ENCODE measurements at places on chromosomes 16 and 17.

- DNase-seq: no peak
Measured at GRCh38 chr16:81415751-81416150, 28.9 kb upstream of the CMIP start.

DNA sequence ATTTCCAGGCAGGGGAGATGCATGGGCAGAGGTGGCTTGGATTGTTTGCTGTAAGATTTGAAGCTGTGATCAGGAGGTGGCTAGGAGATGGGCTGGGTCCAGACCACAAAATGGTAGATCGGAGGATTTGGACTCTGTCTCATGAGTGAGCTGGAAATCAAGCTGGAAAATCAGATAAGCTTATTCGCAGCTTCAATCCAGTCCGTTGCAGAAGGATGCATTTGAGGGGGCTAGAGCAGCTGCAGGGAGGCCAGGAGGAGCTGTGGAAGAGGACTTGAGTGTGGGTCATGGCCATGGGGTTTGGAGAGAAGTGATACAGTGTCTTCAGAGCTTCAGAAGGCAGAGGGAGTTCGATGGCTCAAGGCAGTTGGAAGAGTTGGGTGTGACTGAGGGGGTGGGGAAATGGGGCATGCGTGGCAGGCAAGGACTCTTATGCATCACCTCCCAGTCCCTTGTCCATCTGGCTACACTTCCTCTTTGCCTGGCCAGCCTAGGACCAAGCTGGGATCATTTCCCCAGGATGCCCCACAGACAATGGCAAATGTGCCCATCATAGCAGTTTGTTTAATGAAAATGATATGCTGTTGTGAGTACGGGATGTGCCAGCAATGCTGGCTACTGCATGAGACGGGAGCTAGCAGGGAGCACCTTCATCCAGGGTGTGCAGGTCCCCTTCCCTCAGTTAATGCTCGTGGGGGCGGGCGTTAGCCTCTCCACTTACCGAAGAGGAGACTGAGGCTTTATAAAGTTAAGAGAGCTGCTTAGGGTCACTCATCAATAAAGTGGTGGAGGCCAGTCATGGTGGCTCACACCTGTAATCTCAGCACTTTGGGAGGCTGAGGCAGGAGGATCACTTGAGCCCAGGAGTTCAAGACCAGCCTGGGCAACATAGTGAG is 20.6 kb downstream of the QPRT start:
- DNase-seq: no peak

GRCh38 chr17:61808442-61808841 is 54.9 kb downstream of the BRIP1 start:
- DNase-seq: no peak

GRCh38 chr17:59427996-59428395 is 96.5 kb downstream of the YPEL2 start:
- no peak for DNase-seq

DNA sequence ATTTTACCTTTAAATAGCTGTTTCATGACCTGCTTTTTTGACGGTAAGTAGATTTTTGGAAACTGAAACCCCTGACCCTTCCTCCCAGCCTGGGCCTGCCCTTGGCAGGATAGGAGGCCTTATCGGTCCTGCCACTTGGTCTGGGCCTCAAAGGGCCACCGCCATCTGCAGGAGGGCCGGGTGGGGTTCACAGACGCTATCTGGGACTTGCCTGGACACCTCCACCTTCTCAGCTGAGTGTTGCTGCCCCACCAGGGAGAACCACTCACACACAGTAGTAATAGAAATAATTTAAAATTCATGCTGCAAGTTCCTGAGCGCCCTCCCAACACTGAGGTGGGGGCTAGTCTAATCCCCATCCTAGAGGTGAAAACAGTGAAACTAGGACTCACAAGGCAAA is 4.6 kb upstream of the NPRL3 start:
- DNase-seq: no peak

DNA sequence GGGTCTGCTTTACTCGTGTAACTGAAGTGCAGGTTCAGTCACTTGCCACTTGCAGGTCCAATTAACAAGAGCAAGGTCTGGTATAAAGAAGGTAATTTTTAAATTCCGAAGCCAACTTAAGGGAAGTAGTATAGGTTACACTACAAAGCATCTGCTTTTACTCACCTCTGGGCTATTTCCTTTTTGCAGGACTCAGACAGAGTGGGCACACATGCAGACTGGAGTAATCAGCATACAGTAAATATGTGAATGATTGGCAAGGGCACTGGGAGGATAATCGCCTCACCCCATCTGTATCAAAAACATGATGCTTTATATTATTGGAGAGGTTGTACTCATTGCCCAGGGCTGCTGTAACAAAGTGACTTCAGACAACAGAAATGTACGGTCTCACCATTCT is 160.1 kb upstream of the CDH5 start:
- DNase-seq: no peak

- DNase-seq: no peak
Measured at GRCh38 chr17:69331756-69332155, 4.8 kb upstream of the ABCA5 start.

- no peak for DNase-seq
Measured at GRCh38 chr16:20997147-20997546, 96.6 kb downstream of the LYRM1 start.
